Myocyte (in vitro differentiated cells): ENCODE measurements at places on chromosomes 16 and 17. TPM values are rescaled to one million over a fixed set of nuclear protein-coding genes. Genes with fewer than 3 reads are reported as not detected.

- no peak for DNase-seq
Measured at GRCh38 chr17:55546991-55547664, 35.9 kb upstream of the SMIM36 start.

DNA sequence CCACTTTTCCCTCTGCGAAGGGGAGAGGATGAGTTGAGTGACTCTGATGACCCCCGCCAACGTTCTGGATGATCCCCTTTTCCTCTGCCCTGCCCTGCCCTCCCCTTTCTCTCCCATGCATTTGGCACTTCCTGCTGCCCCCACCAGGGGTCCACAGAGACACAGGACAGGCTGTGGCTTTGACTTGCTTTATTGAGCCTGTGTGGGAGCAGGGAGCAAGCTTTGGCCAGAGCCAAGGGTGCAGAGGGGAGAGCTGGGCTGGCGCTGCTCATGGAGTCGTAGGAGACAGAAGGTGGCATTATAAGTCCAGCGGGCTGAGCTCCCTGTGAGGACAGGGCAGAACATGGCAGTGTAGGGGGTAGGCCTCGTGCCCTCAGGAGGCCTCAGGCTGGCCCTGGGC is 1.6 kb downstream of the PPY start:
- DNase-seq: peak; percentile 66

GRCh38 chr17:73746314-73747073 is 102.2 kb upstream of the SDK2 start:
- no peak for DNase-seq

- peak; percentile 77 for DNase-seq
Measured at GRCh38 chr17:40093580-40094201, 6.7 kb downstream of the NR1D1 start.

Gene SLC38A8
- not detected in 2 replicates for total RNA-seq

- no peak for DNase-seq
Measured at GRCh38 chr17:80453126-80453997, 23.0 kb downstream of the NPTX1 start.

Gene KRT12
- total RNA-seq: not detected in 2 replicates

- no peak for DNase-seq
Measured at GRCh38 chr17:79747508-79748294, 17.0 kb downstream of the ENPP7 start.

DNA sequence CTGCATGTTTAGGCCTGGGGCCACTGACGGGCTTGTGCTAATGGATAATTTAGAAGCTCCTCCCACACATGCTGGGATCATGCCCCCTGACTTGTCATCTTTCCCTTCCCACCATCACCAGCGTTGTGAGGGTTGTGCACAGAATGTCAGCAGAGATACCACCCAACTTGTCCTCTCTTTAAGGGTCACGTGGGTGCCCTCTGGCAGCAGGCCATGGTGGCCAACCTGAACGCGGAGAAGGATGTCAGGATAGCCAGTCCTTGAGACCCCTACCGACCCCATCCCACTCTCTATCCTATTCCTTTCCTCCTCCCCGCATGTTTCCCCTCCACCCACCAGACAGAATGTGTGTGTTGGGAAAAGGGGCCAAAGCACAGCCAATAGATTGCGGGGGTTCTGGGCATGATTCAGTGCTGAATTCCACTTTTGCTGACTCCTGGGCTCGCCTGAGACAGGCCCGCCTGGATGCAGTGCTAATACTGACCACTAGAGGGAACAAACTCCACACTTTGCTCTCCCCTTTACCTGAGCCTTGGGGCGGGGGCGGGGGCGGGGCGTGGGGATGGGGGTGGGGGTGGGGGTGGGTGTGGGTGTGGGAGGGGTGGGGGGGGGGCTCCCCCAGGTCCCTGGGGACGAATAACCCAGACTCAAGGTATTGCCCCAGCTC is at the start of gene GH2:
Gene GH2 (minus strand): TSS at position 10 of the 667 bp plus-strand sequence. CDS start 143 bp downstream, outside the sequence.
- DNase-seq: peak; percentile 31

Gene GJC1
- total RNA-seq: 8.2 and 8.5 TPM in 2 replicates
